ENCODE measurements at places on chromosomes 4 and X. TPM values are rescaled to one million over a fixed set of nuclear protein-coding genes. Genes with fewer than 3 reads are reported as not detected.

POU4F2 gene
- not detected for total RNA-seq

TBC1D1 gene
- total RNA-seq: 116 TPM

SPATA4 gene
- 0.08 TPM for total RNA-seq

REELD1 gene
- total RNA-seq: not detected

TIGD4 gene
- 0.11 TPM for total RNA-seq

HERC5 gene
- total RNA-seq: 1.6 TPM

IQCM gene
- total RNA-seq: not detected

NHSL2 gene
- total RNA-seq: under 0.01 TPM

MAGEA2B gene
- total RNA-seq: not detected

TRPC3 gene
- not detected for total RNA-seq

CHRDL1 gene
- not detected for total RNA-seq

RBM47 gene
- 10.6 TPM for total RNA-seq

ZMAT1 gene
- total RNA-seq: not detected

SPANXB1 gene
- not detected for total RNA-seq

IL3RA gene
- not detected for total RNA-seq

CLTRN gene
- total RNA-seq: 0.39 TPM

KCTD8 gene
- 0.15 TPM for total RNA-seq

SPANXN4 gene
- total RNA-seq: not detected

CHIC1 gene
- total RNA-seq: 1.5 TPM

BTK gene
- not detected for total RNA-seq

HSFX4 gene
- total RNA-seq: not detected

HMX1 gene
- not detected for total RNA-seq

PCDH19 gene
- total RNA-seq: not detected
